Left ventricle myocardium inferior (tissue), 1 donor: ENCODE measurements at places on chromosomes 13 and 19. TPM values are rescaled to one million over a fixed set of nuclear protein-coding genes. Genes with fewer than 3 reads are reported as not detected.

The MARK4 gene
- total RNA-seq, result 26.5 TPM

GRCh38 chr19:41957838-41958366, 1.2 kb downstream of the RABAC1 start:
- peak; percentile 48 for DNase-seq

The AKAP11 gene
- total RNA-seq, result 22.7 TPM

The SHISA2 gene
- 0.22 TPM for total RNA-seq

The CDX2 gene
- total RNA-seq, result not detected

DNA sequence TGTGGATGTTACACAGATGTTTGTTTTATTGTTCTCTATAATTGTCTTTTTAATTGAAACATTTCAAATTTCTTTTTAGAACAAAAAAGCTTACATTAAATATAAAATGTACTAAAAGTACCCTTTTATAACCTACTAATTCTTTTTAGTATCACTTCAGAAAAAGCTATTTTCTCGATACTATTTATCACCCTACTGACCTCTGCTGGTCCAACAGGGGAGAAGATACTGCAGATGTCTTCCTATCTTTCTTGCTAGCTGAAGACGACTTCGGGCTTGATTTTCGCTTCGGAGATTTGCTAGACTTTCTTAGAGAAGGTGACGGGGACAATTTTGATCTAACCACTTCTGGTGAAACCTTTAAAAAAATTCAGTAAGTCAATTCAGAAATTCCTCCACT, 42.4 kb downstream of the ZC3H13 start:
- DNase-seq, result no peak

- no peak for DNase-seq
These were observed 20.0 kb upstream of the ZNF14 start for GRCh38 chr19:19752760-19753403.

The BRME1 gene
- total RNA-seq, result 0.82 TPM

GRCh38 chr19:45824041-45824471, 8.9 kb upstream of the RSPH6A start:
- no peak for DNase-seq

- DNase-seq, result no peak
These were observed 19.0 kb downstream of the OLFM2 start for GRCh38 chr19:9917321-9917720.

DNA sequence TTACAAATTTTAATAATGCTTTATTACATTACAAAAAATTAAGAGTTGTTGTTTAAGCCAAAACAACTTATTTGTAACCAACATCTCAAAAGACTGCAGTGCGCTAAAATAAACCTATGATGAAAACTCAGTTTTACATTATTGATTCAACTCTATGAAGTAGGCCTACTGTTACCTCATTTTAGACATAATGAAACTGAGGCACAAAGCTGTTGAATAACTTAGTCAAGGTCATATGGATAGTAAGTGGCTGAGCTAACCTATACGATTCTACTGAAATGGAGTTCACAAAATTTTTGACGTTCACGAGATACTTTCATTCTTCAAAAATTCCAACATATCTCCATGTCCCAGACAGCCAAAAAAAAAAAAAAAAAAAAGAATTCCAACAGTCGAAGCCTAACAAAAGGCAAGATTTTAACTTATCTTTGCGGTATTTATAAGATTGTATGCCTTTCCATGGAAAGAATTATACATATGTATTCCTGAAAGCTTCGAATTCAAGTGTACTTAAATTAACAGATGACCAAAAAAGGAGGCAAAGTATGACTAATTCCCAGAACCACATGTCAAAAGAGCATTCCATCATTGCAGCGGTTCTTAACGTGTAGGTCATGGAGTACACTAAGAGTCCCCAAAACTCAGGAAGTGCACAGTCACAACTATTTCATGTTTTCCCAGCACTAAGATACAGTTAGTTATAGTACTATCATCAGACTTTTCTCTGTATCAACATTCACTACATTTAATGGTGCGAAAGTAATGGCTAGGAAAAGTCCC, 69.4 kb downstream of the PSPC1 start:
- no peak for DNase-seq

DNA sequence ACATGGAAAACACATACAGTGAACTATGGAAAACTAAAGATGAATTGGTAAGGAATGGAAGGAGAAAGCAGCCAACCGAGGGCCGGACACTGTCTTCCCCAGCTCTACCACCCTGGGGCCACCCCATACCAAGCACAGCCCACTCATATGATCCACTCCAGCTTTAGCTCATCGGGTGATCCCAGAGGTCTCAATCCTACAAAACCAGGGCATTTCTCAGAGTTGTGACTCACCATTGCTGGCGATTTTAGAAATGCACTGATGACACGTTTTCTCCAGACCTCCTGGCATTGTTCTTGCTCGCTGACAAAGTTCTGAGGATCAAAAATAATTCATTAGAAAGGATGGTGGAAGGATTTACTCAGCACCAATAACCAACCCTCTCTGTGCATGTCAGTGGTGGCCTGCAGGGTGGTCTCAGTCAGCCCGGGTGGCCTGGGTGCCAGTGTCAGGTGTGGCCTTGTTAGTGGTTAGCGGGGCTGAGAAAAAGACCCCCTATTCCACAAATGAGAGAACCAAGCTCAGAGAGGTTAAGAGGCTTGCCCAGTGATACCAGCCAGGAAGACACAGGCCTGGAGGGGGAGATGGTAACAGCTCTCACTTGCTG, 6.6 kb downstream of the TMEM272 start:
- no peak for DNase-seq

DNA sequence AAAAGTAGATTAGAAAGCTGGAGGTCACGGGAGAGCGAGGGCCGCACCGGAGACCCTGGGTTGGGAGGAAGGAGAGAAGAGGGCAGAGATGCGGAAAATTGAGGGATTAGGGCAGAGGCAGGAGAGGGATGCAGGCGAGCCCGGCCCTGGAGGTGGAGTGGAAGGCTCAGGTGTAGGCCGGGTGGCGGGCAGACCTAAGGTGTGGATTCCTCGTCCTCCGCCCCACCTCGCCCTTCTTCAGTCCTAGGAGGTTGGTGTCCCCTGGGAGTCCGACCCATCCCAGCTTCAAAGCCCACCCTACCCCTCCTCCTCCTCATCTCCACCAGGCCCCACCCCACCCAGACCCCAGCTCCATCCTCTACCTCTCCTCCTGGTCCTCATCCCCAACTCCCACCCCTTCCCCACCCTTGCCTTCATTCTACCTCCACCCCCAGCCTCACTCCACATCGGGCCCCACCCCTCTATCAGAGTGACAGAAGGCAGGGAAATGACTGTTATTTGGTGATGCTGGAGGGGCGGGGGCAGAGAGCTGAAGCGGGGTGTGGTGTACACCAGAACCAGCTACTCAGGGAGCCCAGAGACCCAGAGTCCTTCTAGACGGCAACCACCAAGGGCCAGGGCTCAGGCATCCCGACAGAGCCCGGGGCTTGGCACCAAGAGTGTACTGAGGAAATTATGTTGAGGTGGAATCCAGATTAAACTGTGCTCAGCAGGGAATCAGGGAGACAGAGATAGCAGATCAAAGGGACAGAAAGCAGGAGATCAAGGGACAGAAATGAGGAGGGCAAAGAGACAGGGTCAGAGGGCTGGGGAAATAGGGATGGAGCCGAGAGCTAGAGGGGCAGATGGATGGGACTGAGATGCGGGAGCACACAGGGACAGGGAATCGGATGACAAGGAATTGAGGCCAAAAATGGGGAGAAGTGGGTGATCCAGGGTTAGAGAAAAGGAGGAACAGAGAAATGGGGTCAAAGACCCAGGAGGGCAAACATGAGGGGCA, 6.4 kb downstream of the ERFL start:
- no peak for DNase-seq

- DNase-seq, result no peak
These were observed 604.4 kb upstream of the SPRY2 start for GRCh38 chr13:80945328-80945727.

DNA sequence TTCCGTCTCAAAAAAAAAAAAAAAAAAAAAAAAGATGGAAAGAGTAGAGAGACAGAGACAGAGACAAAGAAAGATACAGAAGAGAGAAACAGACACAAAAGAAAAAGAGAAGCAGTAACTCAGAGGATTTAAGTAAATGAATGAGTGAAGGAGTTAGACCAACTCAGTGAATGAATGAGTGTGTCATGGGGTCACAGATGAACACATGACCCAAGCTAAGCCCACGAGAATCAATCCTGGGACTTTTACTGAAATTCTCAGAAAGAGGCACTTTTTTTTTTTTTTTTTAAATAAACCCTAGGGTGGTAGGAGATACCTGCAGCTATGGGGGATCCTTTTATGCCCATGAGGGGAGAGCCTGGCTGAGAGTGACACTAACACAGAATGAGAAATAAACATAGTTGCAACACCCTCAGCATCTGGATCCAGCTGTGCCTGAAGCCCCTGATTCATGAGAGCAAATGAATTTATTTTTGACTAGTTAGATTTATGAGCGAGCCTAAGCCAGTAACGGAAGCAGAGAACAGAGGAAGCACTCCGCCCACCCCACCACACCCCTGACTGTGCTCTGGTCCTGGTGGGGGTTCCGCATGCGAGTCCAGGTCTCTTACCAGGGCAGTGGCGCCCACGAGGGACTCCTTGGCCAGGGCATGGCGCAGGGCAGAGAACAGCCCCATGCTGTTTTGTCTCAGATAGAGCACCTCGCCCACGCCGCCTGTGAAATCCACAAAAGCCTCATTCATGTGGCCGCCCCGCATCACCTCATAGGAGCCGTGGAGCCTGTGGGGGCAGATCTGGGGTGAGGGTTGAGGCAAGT, 4.6 kb downstream of the CAPN12 start:
- DNase-seq, result no peak

The ARHGEF7 gene
- 35.9 TPM for total RNA-seq

DNA sequence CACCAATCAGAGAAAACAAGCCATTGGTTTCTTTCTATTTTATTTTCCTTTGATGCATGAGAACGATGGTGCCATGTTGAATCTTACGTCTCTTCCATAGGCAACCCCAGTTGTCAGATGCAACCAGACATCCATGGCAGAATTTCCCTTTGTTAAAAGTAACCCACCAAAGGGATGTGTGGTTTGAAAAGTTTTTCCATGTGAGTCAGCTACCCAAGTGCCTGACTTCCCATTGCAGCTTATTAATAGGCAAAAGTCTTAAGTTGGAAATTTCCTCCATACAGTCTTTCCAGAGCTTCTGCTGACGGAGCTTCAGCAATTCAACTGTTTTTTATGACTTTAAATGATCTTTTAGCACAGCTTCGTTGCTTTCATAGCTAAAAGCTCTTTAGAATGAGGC, 73.8 kb upstream of the FAM216B start:
- DNase-seq, result no peak

The PSG11 gene
- total RNA-seq, result not detected

- no peak for DNase-seq
These were observed 55.7 kb downstream of the GGACT start for GRCh38 chr13:100532836-100533435.

The MYO9B gene
- total RNA-seq, result 30.7 TPM

GRCh38 chr13:33642374-33643065, 175.4 kb upstream of the RFC3 start:
- DNase-seq, result peak; percentile 39

- DNase-seq, result no peak
These were observed 3.7 kb upstream of the TYROBP start for GRCh38 chr19:35911790-35912189.
